ENCODE measurements at places on chromosomes 5 and 9.

DNA sequence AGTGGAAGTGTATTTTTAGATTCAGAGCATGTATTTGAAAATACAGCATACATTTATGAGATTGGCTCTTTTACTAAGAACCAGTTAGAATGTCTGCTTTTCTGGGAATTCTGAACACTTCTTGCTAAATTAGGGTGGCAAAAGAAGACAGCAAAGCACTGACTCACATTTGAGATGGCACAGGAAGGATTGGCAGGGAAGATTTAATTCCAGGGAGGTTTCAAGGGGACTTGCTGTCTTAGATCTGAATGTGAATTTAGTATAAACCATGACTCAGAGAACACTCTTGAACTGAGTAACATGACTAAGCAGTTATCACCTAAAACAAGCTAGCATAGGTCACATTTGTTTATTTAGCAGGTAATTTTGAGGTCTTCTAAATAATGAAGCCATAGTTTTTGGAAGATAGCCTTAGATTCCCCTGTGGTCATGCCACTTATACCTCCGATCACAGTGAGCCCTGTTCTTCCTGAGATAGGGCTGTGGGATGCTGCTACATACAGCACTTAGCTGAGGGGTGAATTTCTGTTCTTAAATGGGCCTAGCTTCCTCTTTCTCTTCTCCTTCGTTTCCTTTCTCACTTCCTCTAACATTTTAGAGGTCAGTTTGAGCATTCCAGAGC lies 173.8 kb downstream of the PCSK1 start:
- no peak for DNase-seq

GRCh38 chr5:75885849-75886596 lies 168.8 kb upstream of the POC5 start:
- no peak for DNase-seq

DNA sequence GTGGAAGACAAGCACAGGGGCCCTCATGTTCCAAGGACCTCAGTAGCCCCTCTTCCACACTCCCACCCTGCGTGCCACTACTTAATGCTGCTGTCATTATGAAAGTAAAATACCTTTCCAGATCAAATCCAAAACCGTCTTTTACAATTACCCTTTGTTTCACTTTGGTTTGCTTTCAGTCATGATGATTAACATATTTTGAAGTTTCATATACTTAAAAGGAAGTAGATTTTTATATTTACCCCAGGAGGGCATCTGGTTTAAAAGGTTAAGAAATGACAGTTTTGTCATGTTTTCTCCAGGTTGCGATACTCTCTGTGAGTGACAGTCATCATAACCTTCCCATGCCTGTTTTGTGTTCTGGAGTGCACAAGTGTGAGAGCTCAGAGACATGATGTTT lies 13.5 kb upstream of the MAP1B start:
- DNase-seq: no peak

GRCh38 chr5:61662670-61663069 lies 330.6 kb downstream of the ZSWIM6 start:
- no peak for DNase-seq

DNA sequence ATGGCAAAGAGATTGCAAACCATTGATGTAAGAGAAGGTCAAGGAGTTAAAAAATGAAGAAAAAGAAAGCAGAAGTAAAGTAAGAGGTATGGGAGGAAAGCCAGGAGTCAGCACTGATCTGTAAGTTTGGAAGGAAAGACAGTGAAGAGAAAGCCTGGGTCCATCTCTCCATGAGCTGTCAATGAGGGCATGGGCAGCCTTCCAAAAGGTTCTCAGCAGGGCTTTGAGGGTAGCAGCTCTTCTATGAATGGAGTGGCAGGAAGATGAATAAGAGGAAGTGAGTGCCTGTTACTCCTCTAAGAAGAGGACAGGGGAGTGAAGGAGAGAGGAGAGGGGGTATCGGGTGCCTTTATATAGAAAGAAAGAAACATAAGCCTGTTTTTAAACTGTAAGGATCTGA lies 97.1 kb downstream of the ADCY2 start:
- DNase-seq: no peak

- no peak for DNase-seq
These were observed 2.3 kb upstream of the PAX5 start for GRCh38 chr9:37036371-37036775.

DNA sequence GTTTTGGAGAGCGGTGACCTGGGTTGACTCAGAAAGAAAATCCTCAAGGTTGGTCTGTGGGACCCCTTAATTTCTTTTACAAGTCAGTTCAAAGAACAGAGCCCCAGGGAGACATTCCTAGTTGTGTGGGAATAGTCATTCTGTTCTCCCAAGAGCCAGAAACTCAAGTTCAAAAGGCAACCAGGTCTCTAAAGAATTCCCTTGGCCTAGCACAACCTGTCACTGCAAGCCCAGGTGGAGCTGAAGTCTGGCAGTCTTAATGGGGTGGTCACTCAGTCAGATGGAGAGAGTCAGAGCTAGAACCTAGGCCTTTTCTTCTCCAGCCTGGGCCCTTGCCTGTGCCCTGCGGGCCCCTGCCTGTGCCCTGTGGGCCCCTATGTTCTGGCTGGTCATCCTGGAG lies 37.5 kb upstream of the CDKN2AIPNL start:
- DNase-seq: no peak

DNA sequence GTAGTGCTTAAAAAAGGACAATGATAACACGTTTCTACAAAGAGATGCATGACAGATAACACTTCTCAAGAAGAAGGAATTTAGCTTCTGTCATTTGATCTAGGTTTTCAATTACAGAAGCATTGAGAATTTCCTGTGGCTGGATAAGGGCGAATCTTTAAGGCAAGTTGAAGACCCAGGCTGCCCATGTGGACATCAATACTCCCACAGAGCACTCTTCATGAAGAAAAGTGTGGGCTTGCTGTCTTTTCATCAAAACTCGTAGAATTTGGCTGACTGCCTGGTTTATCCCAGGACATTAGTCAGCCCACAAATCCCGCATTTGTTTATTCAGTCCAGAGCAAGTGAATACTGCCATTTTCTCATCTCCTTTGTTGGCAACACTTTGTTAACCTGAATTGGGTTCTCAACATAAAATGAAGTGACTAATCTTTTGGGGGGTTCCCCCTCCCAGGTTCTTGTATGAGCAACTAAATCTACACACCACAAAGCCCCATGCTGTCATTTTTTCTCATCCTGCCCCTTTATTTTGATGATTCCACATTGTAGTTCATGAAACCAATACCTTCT lies 43.4 kb upstream of the CDKN2B start:
- DNase-seq: no peak

- no peak for DNase-seq
These were observed 51.6 kb downstream of the DCAF10 start for GRCh38 chr9:37852222-37852621.

DNA sequence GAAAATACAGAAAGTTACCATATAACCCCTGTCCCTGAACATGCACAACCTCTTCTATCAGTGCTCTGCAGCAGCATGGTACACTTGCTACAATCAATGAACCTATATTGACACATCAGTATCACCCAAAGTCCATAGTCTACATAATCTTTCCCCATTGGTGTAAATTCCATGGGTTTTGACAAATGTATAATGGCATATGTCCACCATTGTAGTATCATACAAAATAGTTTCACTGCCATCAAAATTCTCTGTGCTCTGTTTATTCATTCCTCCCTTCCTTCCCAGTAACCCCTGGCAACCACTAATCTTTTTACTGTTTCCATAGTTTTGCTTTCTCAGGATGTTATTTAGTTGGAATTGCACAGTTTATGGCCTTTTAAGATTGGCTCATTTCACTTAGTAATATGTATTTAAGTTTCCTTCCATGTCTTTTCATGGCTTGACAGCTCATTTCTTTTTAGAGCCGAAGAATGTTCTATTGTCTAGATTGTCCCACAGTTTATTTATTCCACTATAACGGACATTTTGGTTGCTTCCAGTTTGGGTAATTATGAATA lies 1707.0 kb downstream of the EFNA5 start:
- DNase-seq: no peak

GRCh38 chr9:116175614-116176013 lies 22.0 kb downstream of the PAPPA start:
- DNase-seq: no peak

GRCh38 chr5:65121880-65122436 lies 353.2 kb downstream of the CWC27 start:
- DNase-seq: no peak

GRCh38 chr9:26086396-26086795 lies 408.2 kb upstream of the TUSC1 start:
- DNase-seq: no peak

- DNase-seq: no peak
These were observed 16.0 kb upstream of the TBC1D2 start for GRCh38 chr9:98271479-98271878.

- DNase-seq: no peak
These were observed 316.5 kb downstream of the ASTN2 start for GRCh38 chr9:117098331-117098730.

- no peak for DNase-seq
These were observed 80.3 kb downstream of the CSNK1A1 start for GRCh38 chr5:149470942-149471341.

GRCh38 chr9:134605966-134606357 lies 35.6 kb upstream of the COL5A1 start:
- DNase-seq: no peak

- DNase-seq: no peak
These were observed 1.5 kb downstream of the UAP1L1 start for GRCh38 chr9:137078701-137079400.

GRCh38 chr9:75451505-75451904 lies 363.2 kb downstream of the OSTF1 start:
- no peak for DNase-seq

DNA sequence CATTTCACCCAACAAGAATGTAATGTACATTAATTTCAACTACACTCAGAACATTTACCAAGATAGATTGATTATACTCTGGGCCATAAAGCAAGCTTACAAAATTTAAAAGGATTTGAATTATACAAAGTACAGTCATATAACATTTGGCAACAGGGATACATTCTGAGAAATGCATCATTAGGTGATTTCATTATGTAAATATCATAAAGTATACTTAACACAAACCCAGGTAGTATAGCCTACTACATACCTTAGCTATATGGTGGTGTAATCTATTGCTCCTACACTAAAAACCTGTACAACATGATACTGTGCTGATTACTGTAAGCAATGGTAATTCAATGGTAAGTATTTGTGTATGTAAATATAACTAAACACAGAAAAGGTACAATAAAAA lies 202.9 kb downstream of the MPDZ start:
- DNase-seq: no peak

- no peak for DNase-seq
These were observed 34.2 kb upstream of the RASGRF2 start for GRCh38 chr5:80925931-80926330.

GRCh38 chr9:108612513-108612912 lies 243.3 kb downstream of the ACTL7B start:
- no peak for DNase-seq

DNA sequence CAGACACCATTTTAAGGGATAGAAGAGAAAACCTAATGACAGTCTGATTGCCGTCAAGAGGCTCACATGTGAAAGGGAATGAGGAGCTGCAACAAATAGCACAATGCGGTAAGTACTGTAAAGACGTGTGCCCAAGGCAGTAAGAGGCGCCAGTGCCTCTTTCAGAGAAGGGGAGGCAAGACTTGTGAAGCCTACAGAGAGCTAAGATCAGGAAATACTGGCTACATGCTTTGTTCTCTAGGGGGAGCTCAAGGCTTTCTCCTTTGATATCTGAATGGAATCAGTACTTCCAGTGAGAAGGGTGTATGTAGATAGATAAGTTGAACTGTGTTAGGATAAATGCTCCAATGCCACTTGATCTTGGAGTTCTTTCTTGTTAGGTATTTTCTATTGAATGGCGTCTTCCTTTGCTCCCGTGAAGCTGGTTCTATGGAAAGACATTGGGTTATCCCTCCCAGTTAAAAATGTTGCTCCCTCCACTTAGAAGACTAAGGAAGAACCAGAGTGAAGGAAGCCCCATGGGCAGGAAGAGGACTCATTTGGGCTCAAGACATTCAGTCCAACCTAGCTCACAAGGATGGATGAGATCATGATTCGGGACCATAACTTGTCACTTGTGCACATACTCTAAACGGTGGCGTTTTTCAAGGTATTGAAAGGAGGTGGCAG lies 23.5 kb upstream of the ALDOB start:
- DNase-seq: peak; percentile 51

GRCh38 chr9:131539223-131539923 lies 6.0 kb upstream of the PRRT1B start:
- DNase-seq: no peak

- no peak for DNase-seq
These were observed 812.9 kb upstream of the ZNF608 start for GRCh38 chr5:125559296-125559695.

- no peak for DNase-seq
These were observed 104.7 kb downstream of the KCTD16 start for GRCh38 chr5:144275329-144275728.

DNA sequence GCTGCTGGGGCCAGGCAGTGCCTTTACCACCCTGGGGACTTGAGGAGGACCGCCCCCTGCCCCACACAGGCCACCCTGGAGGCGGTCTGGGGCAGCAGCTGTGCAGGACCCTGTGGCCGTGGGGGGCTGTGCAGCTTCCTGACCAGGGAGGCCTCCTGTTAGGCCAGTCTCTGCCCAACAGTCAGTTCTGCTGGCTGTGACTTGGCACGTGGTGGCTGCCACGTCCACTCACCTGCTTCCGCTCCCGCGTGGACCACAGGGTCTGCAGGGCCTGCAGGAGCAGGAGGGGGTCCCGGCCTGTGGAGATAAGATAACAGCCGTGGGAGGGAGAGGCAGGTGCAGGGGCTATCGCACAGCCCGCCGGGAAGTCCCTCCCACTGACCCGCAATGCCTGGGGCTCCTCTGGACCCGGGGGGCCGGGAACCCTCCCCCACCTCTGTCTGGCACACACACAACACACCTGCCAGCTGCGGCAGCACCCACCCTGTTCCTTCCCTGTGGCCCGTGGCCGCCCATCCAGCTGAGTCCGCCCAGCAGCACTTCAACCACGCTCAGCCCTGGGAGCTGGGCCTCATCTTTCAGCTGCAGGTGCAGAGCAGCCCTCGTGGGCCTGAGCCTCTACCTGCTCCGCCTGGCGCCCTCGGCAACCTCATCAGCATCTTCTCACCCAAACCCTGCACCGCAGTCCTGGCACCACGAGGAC lies 39.7 kb downstream of the EXD3 start:
- no peak for DNase-seq

DNA sequence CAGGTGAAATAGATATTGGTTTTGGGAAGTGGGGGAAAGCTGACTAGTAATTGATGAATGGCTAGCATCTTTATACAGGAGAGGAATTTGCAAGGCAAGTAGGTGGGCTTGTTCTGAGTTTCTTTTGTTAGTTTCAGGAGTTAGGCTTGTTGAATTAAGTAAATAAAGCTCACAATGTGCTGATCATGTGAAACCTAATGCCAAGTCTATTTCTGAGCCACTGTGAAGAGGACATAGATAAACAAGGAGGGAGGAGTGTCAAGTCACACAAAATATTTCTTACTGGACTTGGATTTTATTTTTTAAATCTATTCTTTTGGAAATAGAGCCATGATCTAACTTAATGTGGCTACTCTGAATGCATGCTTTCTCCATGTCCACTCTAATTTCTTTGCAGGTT lies 19.9 kb downstream of the GDA start:
- no peak for DNase-seq

GRCh38 chr9:89770531-89771174 lies 165.8 kb downstream of the GADD45G start:
- DNase-seq: no peak
